ENCODE measurements at places on chromosomes 12 and 14. TPM values are rescaled to one million over a fixed set of nuclear protein-coding genes. Genes with fewer than 3 reads are reported as not detected.
A peak's percentile ranks its signal among the peaks of the same experiment; 100 is the strongest.

GRCh38 chr12:7092229-7092985, at the start of gene C1R:
TSS of gene C1R (minus strand) at chr12:7092445. CDS start at chr12:7092388, 57 bp downstream.
- peaks cover 9% of the 10 kb centered on the region for H3K4me1 ChIP-seq
- no peak within 1 kb of the TSS for H3K27ac ChIP-seq
- H3K27me3 ChIP-seq = peaks cover 7% of the 10 kb centered on the region

GRCh38 chr12:65602253-65602609, 222.1 kb upstream of the HMGA2 start:
- no peak for DNase-seq
- H3K27me3 ChIP-seq = no peaks in the 10 kb centered on the region
- no peak overlapping the region for H3K4me3 ChIP-seq
- H3K36me3 ChIP-seq = no peaks in the 10 kb centered on the region

- no peaks in the 10 kb centered on the region for H3K4me1 ChIP-seq
- peak; percentile 25 for DNase-seq
- H3K4me3 ChIP-seq = no peak overlapping the region
- no peaks in the 10 kb centered on the region for H3K27me3 ChIP-seq
- H3K27ac ChIP-seq = peak overlapping the region; percentile 39
Measured at GRCh38 chr12:109389146-109389545, 41.4 kb downstream of the MYO1H start.

GRCh38 chr12:111091051-111091450, 170.7 kb upstream of the MYL2 start:
- H3K4me1 ChIP-seq = no peaks in the 10 kb centered on the region
- no peak for DNase-seq
- H3K4me3 ChIP-seq = no peak overlapping the region
- H3K27me3 ChIP-seq = peaks cover 5% of the 10 kb centered on the region
- no peaks in the 10 kb centered on the region for H3K36me3 ChIP-seq

GRCh38 chr12:13173012-13173932, 23.3 kb upstream of the EMP1 start:
- no peak overlapping the region for H3K4me3 ChIP-seq
- H3K27me3 ChIP-seq = peaks cover 2% of the 10 kb centered on the region
- no peak for DNase-seq

DNA sequence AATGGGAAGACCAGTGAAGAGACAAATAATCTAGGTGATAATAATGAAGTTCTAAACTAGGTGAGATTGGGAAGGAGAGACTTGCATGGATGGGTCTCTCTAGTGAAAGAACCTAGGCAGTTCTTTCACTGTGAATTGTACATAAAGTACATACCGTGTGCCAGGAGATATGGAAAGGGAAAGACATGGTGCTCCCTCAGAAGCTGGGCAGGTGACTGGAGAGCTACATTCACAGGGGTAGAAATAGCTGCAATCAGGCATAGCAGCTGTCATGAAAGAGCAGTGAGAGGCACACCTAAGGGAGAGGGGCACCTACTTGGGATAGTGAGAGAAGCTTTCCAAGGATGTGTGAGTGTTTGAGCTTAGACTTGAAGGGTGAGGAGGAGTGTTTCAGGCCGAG, 9.3 kb downstream of the STK38L start:
- H3K27ac ChIP-seq = no peak overlapping the region
- no peak overlapping the region for H3K4me3 ChIP-seq
- no peaks in the 10 kb centered on the region for H3K36me3 ChIP-seq
- no peak for DNase-seq

- H3K4me1 ChIP-seq = peaks cover 4% of the 10 kb centered on the region
- no peak for DNase-seq
- H3K4me3 ChIP-seq = no peak overlapping the region
- no peaks in the 10 kb centered on the region for H3K27me3 ChIP-seq
Measured at GRCh38 chr12:30100741-30101140, 317.0 kb upstream of the TMTC1 start.

DNA sequence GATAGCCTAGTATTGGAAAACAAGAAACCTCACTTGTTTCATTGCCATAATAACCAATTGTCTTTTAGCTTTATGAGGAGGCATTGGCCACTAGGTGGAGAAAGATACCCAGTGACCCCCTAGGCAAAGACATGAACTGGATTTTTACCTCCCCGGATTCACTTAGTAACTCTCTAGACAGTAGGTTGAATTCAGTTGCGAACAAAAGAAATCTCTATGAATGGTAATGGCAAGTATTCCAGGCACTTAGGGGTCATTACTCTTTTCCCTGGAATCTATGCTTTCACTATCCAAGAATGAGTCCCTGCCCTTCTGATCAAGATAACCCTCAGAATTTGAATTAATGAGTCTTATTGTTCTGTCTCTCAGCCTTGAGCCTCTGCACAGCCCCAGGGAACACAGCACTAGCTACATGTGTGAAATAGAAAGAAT, 29.5 kb upstream of the RHOJ start:
- H3K27ac ChIP-seq = no peak overlapping the region
- no peak overlapping the region for H3K4me3 ChIP-seq
- H3K27me3 ChIP-seq = no peaks in the 10 kb centered on the region
- H3K36me3 ChIP-seq = no peaks in the 10 kb centered on the region

DNA sequence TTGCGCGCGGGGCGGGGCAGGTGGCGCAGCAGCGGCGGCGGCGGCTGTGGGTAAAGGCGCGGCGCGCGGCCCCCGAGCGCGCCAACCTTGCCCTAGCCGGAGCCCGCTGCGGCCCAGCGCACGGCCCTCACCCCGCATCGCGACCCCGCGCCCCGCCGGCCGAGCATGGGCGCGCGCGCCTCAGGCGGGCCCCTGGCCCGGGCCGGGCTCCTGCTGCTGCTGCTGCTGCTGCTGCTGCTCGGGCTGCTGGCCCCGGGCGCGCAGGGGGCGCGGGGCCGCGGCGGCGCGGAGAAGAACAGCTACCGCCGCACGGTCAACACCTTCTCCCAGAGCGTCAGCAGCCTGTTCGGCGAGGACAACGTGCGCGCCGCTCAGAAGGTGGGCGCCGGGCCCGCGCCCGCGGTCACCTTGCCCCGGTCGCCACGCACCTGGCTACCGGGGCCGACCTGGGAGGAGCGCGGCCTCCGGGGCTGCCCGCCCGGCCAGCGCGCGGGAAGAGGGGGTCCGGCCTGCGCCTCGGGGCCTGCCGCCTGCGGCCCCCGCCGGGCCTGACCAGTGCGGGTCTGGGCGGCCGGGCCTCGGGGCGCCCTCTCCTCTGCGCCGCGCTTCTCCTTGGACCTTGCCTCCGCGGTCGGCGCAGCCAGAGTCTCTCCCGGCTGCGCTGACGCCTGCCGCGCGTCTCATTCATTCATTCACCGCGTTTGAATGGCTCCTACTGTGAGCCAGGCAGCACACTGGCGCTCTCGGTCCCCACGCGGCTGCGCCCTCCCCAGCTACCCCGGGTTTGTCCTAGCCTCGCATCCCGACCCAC, at the start of gene BRI3BP:
BRI3BP (plus strand) TSS at position 20 of the 811 bp plus-strand sequence; CDS start at position 166, 146 bp downstream.
- peak; percentile 53 for DNase-seq
- no peaks in the 10 kb centered on the region for H3K36me3 ChIP-seq
- H3K4me3 ChIP-seq = peak within 1 kb of the TSS; percentile 94
- peaks cover 4% of the 10 kb centered on the region for H3K4me1 ChIP-seq
- peaks cover 7% of the 10 kb centered on the region for H3K27me3 ChIP-seq
- H3K27ac ChIP-seq = no peak within 1 kb of the TSS

DNA sequence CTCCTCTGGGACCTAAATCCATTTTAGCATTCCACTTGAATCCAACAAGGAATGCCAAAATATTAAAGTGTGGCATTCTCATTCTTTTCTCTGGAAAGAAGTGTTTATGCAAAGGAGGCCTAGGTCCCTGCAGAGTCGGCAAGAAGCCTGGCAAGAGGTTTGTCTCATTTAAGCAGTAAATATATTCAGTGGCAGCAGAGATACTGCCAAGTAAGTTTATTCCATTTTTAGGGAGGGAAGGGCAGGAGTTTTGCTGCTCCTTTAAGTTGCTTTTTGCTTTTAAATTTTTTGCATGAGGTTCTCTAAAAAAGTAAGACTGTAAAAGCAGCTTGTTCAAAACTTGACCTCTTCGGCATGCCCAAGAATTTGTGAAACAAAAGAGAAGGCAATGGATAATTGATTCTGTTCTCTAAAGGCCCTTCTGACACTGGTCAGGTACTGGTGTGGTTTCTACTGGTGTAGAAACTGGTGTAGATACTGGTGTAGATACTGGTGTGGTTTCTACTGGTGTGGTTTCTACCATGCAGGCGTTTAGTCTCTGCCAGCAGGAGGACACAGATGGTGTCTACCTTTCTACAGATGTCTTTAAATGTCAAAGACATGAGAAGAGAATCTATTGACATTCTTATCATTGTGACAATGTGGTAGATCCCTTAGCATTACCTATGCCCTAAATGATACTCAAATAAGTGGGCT, 107.3 kb downstream of the SAMD4A start:
- peaks cover 3% of the 10 kb centered on the region for H3K27me3 ChIP-seq
- no peaks in the 10 kb centered on the region for H3K36me3 ChIP-seq
- H3K4me3 ChIP-seq = no peak overlapping the region
- H3K27ac ChIP-seq = no peak overlapping the region
- H3K4me1 ChIP-seq = peaks cover 4% of the 10 kb centered on the region

- H3K27me3 ChIP-seq = no peaks in the 10 kb centered on the region
- peak overlapping the region; percentile 14 for H3K4me3 ChIP-seq
- H3K27ac ChIP-seq = peak overlapping the region; percentile 88
Measured at GRCh38 chr14:29354486-29354885, 573.2 kb downstream of the PRKD1 start.

DNA sequence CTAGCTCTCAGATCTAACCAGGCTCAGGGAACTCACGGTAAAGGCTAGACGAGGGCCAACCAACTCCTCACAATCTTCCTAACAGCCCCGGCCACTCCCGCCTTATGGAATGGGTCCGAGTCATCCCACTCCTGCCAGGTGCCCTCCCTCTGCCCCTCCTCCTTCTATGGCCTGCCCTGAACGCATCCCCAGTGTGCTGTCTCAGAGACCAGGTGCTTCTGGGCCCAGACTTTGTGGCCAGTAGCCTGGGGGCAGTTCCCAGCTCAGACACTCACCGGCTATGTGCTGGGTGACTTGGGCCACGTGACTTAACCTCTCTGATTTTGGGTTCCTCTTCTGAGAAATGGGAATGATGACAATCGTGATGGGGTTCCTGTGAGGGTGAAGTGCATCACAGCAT, 22.5 kb downstream of the PAPLN start:
- DNase-seq = no peak
- H3K27me3 ChIP-seq = peaks cover 4% of the 10 kb centered on the region
- H3K36me3 ChIP-seq = no peaks in the 10 kb centered on the region
- no peak overlapping the region for H3K4me3 ChIP-seq
- peaks cover 4% of the 10 kb centered on the region for H3K4me1 ChIP-seq

DNA sequence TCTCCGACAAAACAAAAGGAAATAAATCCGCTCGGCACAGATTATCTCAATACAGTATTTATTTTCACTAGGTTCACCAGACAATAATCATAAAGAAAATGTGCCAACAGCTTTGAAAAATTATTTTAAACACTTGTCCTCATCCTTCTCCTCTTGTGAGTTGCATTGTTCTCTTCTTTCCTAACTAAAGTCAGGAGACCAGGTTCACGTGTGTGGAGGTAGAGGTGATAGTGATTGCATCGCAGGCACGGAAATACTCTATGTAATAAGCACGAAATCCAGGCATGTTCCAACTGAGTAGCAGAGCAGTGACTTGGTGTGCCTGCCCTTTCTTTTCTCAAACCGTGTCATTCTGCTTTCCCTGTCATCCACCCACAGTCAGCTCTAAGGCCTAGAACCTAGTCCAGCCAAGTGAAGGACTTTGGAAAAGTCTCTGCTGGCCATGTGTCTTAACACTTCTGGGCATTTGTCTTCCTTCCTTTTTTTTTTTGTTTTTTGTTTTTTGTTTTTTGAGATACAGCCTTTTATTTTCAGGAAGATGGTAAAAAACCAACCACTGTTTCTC, 939 bp upstream of the SEL1L start:
- H3K36me3 ChIP-seq = peaks cover 4% of the 10 kb centered on the region
- no peaks in the 10 kb centered on the region for H3K4me1 ChIP-seq
- H3K27me3 ChIP-seq = peaks cover 2% of the 10 kb centered on the region
- no peak for DNase-seq
- no peak overlapping the region for H3K4me3 ChIP-seq
- H3K27ac ChIP-seq = no peak overlapping the region

- H3K27ac ChIP-seq = no peak overlapping the region
- H3K4me1 ChIP-seq = no peaks in the 10 kb centered on the region
- H3K36me3 ChIP-seq = no peaks in the 10 kb centered on the region
- no peaks in the 10 kb centered on the region for H3K27me3 ChIP-seq
Measured at GRCh38 chr12:20832911-20833310, 22.4 kb downstream of the SLCO1B3 start.

DNA sequence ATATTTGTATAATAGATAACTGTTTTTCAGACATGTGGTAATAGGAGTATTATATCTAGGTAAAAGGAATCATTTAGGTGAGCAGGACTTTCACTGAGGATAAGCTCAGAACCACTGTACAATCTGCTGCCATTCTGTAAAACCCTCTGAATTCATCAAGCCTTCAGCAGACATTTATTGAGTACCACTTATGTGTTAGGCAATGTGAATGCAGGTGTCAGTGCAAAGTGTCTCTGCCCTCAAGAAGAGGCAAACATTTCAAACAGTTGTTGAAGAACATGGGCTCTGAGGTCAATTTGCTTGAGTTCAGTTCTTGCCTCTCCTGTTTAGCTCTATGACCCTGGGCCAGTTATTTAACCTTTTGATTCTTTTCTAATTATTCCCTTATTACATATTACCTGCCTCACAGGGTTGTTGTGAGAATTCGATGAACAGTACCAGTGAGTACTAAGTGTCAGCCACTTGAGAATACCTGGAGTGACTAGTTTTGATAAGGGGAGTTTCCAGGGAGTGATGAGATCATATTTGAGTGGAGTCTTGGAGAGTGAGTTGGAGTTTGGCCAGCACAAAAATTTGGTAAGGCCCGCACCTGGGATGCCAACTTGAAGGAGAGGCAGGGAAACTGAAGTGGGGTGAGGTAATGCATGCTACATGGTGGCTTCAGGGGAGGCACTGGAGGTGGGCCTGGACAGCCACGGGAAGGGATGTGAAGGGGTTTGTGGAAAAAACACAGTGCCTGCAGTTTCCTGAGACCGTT, 33.7 kb downstream of the RASSF8 start:
- H3K27me3 ChIP-seq = peaks cover 2% of the 10 kb centered on the region
- H3K4me1 ChIP-seq = peaks cover 6% of the 10 kb centered on the region
- H3K27ac ChIP-seq = no peak overlapping the region
- no peaks in the 10 kb centered on the region for H3K36me3 ChIP-seq
- H3K4me3 ChIP-seq = no peak overlapping the region

The TPH2 gene
- total RNA-seq = 0.34 TPM

The KLHL33 gene
- total RNA-seq = 0.15 TPM

The IFNG-AS1 gene
- not detected for total RNA-seq

Data from glutamatergic neuron (in vitro differentiated cells).